ENCODE measurements at places on chromosomes 6 and 20. TPM values are rescaled to one million over a fixed set of nuclear protein-coding genes. Genes with fewer than 3 reads are reported as not detected.
A peak's percentile ranks its signal among the peaks of the same experiment; 100 is the strongest.

- H3K4me3 ChIP-seq = no peak overlapping the region
- H3K4me1 ChIP-seq = peaks cover 16% of the 10 kb centered on the region
- no peak overlapping the region for H3K27ac ChIP-seq
- no peaks in the 10 kb centered on the region for H3K27me3 ChIP-seq
- DNase-seq = no peak
Measured at GRCh38 chr6:118788702-118789101, 105.2 kb upstream of the ASF1A start.

GRCh38 chr20:8492173-8492572, 360.1 kb downstream of the PLCB1 start:
- H3K4me3 ChIP-seq = no peak overlapping the region
- H3K4me1 ChIP-seq = no peaks in the 10 kb centered on the region
- no peak overlapping the region for H3K27ac ChIP-seq
- H3K36me3 ChIP-seq = no peaks in the 10 kb centered on the region
- DNase-seq = no peak

DNA sequence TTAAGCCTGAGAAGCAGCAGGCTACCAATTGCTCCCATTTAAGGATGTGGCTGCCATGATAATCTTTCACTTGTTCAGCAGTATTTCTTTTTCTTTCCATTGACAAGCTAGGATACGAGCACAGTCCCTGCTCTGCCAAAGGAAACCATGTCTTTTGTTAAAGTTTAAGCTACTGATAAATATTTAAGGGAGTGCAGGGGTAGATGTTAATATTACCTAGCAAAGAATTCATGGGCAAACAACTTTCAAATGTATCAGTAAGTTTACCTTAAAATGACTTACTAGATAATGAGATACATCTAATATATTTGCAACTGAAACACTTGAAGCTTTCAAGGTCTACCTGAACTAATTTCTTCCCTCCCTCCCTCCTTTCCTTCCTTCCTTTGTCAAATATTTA, 77.3 kb downstream of the OPN5 start:
- H3K27me3 ChIP-seq = no peaks in the 10 kb centered on the region
- DNase-seq = no peak
- no peaks in the 10 kb centered on the region for H3K36me3 ChIP-seq
- no peaks in the 10 kb centered on the region for H3K4me1 ChIP-seq

DNA sequence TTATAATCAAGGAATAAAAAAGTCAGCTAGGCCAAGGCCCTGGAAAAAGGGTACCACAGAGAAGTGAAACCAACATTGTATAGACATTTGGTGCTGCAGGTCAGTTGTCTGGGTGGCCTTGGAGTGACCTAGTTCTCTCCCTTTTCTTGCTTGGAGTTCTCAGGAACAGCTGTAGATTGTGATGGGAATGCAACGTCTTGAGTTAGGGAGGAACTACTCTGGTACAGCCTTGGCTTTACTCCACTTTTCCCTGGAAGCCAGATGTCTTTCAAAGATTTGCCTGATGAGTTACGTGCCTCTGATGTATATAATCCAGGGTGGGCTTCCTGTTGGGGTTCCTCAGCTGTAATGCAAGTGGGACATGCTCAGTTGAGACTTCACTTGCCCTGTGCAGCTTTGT, 694.7 kb downstream of the HTR1B start:
- no peak overlapping the region for H3K4me3 ChIP-seq
- H3K4me1 ChIP-seq = no peaks in the 10 kb centered on the region
- DNase-seq = no peak
- no peak overlapping the region for H3K27ac ChIP-seq
- H3K36me3 ChIP-seq = no peaks in the 10 kb centered on the region

DNA sequence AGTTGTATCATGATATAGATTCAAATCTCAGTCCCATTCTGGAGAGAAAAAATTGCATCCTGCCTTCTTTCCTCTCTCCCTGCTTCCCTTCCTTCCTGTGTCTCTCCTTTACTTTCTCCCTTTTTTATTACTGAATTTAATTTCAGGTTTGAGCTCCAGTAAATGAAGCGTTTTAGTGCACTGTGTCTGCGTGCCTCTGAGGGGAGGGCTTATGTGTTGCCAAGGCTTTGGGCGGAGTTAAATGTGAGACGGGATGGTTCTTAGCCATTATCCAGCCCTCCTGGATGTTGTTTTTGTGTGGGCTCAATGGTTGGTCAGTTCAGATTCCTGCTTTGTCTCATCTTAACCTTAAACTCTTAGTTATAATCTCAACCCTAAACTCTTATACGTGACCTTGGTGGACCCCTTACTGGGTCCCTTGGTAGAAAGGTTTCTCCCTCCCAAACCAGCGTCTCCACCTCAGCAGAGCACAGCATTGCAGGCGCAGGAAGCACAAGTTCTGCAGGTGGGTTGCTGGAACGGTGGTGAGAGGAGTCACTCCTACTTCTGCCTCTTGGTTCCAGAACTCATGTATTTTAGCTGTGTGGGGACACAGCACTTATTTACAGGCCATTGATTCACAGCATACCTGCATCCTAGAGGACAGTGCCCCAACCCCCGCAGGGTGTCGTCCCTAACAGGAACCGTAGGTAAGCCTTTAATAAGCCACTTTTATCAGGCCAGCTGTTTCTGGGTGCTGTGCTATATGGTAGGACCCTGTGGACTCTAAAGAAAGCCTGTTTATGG, 68.5 kb downstream of the DNAH8 start:
- no peak for DNase-seq
- no peak overlapping the region for H3K4me3 ChIP-seq
- H3K27ac ChIP-seq = no peak overlapping the region
- H3K27me3 ChIP-seq = no peaks in the 10 kb centered on the region
- H3K36me3 ChIP-seq = no peaks in the 10 kb centered on the region
- H3K4me1 ChIP-seq = no peaks in the 10 kb centered on the region

GRCh38 chr6:107555449-107555848, 65.5 kb downstream of the SOBP start:
- no peaks in the 10 kb centered on the region for H3K27me3 ChIP-seq
- H3K4me3 ChIP-seq = no peak overlapping the region
- H3K36me3 ChIP-seq = no peaks in the 10 kb centered on the region
- H3K4me1 ChIP-seq = no peaks in the 10 kb centered on the region
- DNase-seq = no peak

- H3K27me3 ChIP-seq = no peaks in the 10 kb centered on the region
- H3K4me1 ChIP-seq = no peaks in the 10 kb centered on the region
- H3K27ac ChIP-seq = no peak overlapping the region
- no peak overlapping the region for H3K4me3 ChIP-seq
- H3K36me3 ChIP-seq = peaks cover 4% of the 10 kb centered on the region
Measured at GRCh38 chr6:34970957-34971356, 81.9 kb downstream of the ANKS1A start.

- no peaks in the 10 kb centered on the region for H3K27me3 ChIP-seq
- H3K4me3 ChIP-seq = no peak overlapping the region
- no peaks in the 10 kb centered on the region for H3K36me3 ChIP-seq
- peak; percentile 22 for DNase-seq
- no peaks in the 10 kb centered on the region for H3K4me1 ChIP-seq
Measured at GRCh38 chr6:72464791-72465691, 156.8 kb upstream of the KCNQ5 start.

DNA sequence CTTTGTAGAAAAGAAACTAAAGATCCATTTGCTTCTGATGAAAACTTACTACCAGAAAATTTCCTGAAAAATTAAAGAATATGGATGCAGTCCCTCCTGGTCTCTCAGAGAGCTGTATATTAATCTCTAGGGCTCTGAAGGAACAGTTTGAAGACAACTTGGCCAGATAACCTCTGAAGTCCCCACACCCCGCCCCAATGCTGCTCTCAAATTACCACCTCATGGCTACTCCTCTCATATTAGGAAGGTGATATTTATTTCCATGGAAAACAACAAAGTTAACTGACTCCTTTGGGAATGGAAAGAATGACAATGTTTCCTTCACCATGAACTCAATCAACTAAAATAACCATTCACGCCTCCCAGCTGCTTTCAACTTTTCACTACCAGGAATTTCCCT, 408.4 kb upstream of the FLRT3 start:
- no peaks in the 10 kb centered on the region for H3K27me3 ChIP-seq
- no peaks in the 10 kb centered on the region for H3K36me3 ChIP-seq
- no peak overlapping the region for H3K4me3 ChIP-seq

GRCh38 chr6:1634081-1634480, 24.4 kb downstream of the FOXC1 start:
- H3K27ac ChIP-seq = no peak overlapping the region
- H3K27me3 ChIP-seq = no peaks in the 10 kb centered on the region
- H3K4me3 ChIP-seq = no peak overlapping the region
- H3K4me1 ChIP-seq = no peaks in the 10 kb centered on the region
- DNase-seq = no peak
- no peaks in the 10 kb centered on the region for H3K36me3 ChIP-seq

DNA sequence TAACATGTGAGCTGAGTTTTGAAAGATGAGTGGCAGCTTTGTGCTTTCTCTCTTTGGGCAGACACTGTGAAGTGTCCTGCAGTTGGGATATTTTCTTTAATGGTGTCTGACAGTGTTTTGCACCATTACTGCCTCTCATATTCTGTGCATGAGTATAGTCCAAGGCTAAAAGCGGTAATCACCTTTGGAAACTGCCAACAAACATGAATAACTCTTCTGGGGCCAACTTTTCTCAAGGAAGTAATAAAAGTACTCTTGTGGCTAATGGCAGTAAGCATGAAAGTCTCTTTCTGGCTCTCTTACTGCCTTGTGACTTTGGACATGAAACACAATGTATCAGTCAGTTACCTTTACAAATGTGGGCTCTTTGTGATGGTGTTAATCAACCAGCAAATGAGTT, 91.7 kb upstream of the SOX4 start:
- no peaks in the 10 kb centered on the region for H3K27me3 ChIP-seq
- H3K27ac ChIP-seq = no peak overlapping the region
- H3K4me3 ChIP-seq = no peak overlapping the region
- H3K4me1 ChIP-seq = no peaks in the 10 kb centered on the region
- H3K36me3 ChIP-seq = no peaks in the 10 kb centered on the region

DNA sequence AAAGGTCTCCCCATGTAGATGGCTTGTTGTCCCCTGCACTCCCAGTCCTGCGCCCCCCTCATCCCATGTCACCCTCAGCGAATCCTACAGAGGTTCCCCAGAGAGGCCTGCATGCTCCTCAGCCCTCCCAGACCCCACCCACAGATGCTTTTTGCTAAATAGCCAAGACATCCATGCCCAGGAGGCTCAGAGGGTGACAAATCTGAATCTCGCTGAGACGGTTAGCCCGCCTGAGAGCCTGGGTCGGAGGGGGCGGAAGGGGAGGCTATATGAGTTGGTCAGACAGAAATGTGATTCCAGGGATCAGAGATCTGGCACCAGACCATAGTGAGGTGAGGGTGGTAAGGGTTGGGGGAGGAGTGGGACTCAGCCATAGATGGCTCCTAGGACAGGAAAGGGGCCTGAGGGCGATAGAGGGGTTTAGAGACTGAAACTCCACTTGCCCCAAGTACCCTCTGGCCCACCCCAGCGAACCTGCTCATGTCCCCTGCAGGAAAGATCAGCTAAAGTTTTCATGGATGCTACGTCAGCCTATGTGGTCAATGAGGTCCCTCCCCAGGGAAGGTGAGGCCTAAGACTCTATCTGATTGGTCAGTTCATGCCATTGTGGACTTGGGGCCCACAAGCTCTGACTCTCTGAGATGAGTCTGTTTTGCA, 33.2 kb downstream of the TFEB start:
- no peak overlapping the region for H3K27ac ChIP-seq
- DNase-seq = no peak
- H3K4me1 ChIP-seq = peaks cover 17% of the 10 kb centered on the region
- no peaks in the 10 kb centered on the region for H3K36me3 ChIP-seq
- no peaks in the 10 kb centered on the region for H3K27me3 ChIP-seq
- H3K4me3 ChIP-seq = no peak overlapping the region

Gene SOX4
- 17.3 TPM for total RNA-seq

Gene ANGPT4
- total RNA-seq = 1.6 TPM

Gene PTGIS
- 18.8 TPM for total RNA-seq

Gene ESF1
- total RNA-seq = 17.8 TPM

Gene SLC24A3
- total RNA-seq = 6.3 TPM

Gene SLC22A3
- total RNA-seq = 17.7 TPM

Gene SLC17A1
- total RNA-seq = not detected

Gene VGLL2
- total RNA-seq = not detected

Gene DSP
- total RNA-seq = 88.2 TPM

Gene CD93
- 74.0 TPM for total RNA-seq

Gene CCM2L
- 6.7 TPM for total RNA-seq
